NCI-H1092 treated with DMSO at 0.1 percent for 48 hours (cell line): ENCODE measurements at places on chromosomes 1 and 21.

DNA sequence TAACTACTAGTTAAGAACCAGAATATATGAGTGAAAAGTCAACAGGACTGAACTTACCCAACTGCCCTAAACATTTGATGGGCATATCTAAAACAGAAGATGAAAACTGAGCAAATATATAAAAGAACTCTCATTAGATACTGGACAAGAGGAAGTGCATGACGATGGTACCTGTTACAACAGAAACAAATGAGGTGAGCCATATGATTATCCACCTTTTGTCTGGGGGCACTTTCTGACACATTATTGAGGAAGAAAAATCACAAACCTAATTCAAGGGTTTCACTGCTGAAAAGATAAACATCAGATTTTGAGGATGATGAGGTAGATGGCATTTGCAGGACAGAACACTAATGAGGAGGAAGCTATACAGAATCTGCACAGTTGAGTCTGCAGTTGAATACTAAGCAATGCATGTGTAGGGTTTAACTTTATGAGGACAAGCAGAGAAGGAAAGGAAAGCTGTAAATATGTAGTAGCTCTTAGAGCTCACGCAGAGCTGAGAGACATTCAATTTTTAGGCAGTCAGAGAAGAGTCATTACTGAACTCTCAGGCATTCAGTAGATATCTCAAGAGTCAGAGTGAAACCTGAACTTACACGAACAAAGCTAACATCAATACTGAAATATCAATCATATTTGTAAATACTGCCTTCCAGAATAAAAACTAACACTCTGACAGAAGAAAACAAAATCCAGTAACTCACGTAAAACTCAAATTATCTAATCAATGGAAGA lies 262.1 kb downstream of the AKT3 start:
- no peak for DNase-seq

DNA sequence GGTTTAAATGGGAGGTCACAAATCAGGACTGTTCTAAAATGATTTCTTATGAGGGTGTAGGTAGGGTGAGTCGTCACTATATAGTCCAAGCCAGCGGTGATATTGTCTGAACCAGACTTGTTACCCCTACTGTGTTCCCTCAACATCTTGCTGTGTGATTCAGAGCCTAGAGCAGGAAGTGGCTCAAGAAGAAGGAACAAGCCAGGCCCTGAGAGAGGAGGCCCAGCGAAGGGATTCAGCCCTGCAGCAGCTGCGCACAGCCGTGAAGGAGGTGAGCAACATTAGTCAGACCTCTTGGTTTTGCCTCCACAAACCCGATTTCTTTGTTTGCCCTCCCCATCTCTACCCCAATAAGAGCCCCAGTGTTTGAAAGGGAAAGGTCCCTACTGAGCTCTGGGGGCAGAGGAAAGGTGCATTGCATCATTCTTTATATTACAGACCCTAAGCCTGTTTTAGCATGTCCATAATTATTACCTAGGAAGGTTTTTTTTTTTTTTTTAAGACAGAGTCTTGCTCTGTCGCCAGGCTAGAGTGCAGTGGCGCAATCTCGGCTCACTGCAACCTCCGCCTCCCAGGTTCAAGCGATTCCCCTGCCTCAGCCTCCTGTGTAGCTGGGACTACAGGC lies 5.0 kb upstream of the SH3BGRL3 start:
- DNase-seq, result no peak

DNA sequence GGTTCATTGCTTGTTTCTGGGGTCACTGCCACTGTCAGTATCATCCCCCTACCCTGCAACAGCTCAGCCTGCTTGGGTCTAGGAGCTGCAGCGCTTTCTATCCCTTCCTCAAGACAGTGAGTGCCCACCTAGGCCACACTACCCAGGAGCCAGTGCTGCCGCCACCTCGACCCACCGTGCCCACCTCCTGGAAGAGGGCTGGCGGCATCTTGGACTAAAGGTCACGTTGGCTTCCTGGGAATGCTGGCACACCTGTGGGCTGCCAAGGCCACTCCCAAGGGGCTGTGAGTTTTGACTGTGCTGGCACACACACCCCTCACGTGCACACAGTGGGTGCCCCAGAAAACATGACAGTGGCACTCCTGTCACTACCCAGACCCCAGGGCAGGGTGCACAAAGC lies 22.1 kb downstream of the CRYAA start:
- no peak for DNase-seq

GRCh38 chr21:41948078-41948895 lies 5.5 kb downstream of the C2CD2 start:
- DNase-seq, result no peak
